T47D (cell line): ENCODE measurements at places on chromosomes 3 and 15.
A peak's percentile ranks its signal among the peaks of the same experiment; 100 is the strongest.

- DNase-seq, result no peak
Observed at GRCh38 chr3:157104928-157105652, 54.9 kb downstream of the CCNL1 start.

GRCh38 chr3:145079436-145079835 lies 1081.5 kb downstream of the PLOD2 start:
- no peak for DNase-seq

GRCh38 chr3:100080573-100080972 lies 33.7 kb downstream of the FILIP1L start:
- no peak for DNase-seq

GRCh38 chr3:43289401-43289800 lies 3.1 kb downstream of the SNRK start:
- DNase-seq, result no peak

DNA sequence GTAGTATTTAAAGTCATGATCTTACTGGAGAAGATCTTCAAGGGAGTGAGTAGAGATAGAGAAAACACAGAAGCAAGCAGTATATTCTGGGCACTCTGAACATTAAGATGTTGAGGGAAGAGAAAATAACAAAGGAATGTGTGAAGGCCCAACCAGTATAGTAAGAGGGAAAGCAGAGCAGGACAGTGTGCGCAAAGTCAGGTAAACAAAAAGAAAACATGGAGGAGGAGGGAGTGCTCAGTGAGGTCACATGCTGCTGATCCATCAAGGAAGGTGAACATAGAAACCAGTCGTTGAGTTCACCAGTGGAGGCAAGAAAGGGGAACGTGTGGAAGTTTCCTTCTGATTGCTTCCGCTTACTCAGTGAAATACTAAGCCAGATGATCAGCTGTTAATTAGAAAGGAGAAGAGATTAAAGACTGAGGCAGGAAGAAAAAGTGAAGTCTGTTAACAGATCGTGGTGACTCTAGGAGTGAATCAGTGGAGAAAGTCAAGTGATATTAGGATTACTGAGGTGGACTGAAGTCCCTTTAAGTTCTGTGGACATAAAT lies 47.2 kb downstream of the OPA1 start:
- no peak for DNase-seq

DNA sequence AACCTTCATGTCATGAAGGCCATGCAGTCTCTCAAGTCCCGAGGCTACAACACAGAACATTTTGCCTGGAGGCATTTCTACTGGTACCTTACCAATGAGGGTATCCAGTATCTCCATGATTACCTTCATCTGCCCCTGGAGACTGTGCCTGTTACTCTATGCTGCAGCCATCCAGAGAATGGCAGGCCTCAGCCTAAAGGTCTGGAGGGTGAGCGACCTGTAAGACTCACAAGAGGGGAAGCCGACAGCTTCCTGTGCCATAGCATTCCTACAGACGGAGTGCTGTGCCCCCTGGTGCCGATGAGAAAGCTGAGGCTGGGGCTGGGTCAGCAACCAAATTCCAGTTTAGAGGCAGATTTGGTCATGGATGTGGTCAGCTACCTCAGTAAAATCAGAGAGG lies 51.3 kb upstream of the CADPS start:
- no peak for DNase-seq

GRCh38 chr3:24294150-24294549 lies 200.5 kb downstream of the THRB start:
- DNase-seq, result no peak

DNA sequence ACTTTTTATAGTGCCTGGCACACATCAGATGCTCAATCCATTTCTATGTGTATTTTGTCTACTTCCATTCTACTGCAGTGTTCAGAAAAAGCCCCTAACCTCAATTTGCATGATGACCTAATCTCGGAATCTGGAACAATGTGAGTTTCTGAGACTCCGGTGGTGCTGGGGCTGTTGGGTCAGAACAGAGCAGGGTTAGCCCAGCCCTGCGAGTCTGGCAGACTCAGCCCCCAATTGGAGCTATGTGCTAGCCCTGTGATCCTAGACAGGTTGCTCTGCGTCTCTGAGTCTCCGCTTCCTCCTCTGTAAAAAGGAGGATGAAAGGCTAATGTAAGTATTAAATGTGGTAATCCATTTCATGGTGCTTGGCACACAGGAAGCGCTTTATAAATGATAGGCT lies 95.0 kb upstream of the ICE2 start:
- no peak for DNase-seq

DNA sequence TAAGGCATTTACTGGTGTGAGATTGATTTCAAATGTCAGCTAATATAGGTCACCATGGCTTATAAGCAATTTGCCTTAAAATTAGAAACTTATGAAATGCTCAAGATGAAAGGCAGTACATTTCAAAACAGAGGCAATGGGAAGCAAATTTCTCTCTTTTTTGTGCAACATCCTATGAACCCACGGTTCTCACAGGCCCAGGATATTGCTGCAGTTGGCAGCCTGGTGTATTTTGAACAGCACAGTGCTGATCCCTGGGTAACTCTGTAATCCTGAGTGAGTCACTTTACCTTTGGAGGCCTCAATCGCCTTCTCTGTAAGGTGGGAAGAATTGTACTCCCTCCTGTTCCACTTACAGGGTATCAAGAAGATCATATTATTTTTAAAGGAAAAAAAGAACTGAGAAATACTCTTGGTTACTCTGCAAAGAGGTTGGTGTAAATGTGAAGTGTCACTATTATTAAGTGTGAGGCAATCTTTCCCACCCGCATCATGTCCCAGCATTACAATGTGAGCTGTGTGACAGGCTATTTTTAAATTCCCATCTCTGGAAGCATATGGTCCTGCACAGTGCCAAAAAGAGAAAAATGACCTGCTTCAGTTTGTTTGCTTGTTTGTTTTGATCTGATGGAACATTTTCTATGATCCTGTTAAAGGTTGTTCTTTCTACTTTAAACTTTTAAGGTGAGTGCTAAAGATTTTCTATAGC lies 190.1 kb upstream of the LPP start:
- no peak for DNase-seq

GRCh38 chr15:39665629-39666250 lies 84.9 kb downstream of the THBS1 start:
- no peak for DNase-seq

- no peak for DNase-seq
Observed at GRCh38 chr3:64541803-64542202, 146.0 kb downstream of the ADAMTS9 start.

- DNase-seq, result no peak
Observed at GRCh38 chr3:34218706-34219385, 420.4 kb downstream of the PDCD6IP start.

- no peak for DNase-seq
Observed at GRCh38 chr15:99719096-99719541, 14.1 kb downstream of the LYSMD4 start.

- DNase-seq, result no peak
Observed at GRCh38 chr3:139586420-139587017, 47.0 kb upstream of the RBP1 start.

- no peak for DNase-seq
Observed at GRCh38 chr3:189300345-189300744, 128.6 kb downstream of the TPRG1 start.

- no peak for DNase-seq
Observed at GRCh38 chr3:126114443-126115386, 30.8 kb upstream of the SLC41A3 start.

GRCh38 chr15:31256378-31257265 lies 70.0 kb upstream of the KLF13 start:
- DNase-seq, result no peak

DNA sequence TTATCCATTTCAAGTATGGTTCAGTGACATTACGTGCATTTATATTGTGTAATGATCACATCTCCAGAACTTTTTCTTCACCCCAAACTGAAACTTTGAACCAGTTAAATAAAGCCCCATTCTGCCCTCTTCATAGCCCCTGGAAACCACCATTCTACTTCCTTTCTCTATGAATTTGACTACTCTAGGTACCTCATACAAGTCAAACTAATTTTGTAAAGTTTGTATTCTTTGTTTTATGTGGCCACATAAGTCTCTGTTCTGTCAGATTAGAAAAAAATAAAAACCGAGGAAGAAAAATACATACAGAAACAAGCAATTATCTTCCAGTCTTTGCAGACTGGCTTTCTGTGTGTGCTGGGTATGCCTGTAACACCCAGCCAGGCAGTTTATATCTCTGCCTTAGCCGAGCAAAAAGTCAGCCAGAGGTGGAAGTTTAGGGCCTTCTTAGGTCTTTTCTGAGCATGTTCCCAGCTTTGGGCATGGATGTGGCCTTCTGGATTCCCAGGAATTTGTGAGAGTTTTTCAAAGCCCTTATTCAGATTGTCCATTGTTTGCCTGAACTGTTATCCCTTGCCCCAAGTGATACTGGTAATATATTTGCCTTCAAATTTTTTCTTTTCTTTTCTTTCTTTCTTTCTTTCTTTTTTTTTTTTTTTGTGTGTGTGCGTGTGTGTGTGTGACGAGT lies 6.0 kb upstream of the GRAMD1C start:
- no peak for DNase-seq

GRCh38 chr15:29018995-29019976 lies 133.5 kb downstream of the APBA2 start:
- no peak for DNase-seq

DNA sequence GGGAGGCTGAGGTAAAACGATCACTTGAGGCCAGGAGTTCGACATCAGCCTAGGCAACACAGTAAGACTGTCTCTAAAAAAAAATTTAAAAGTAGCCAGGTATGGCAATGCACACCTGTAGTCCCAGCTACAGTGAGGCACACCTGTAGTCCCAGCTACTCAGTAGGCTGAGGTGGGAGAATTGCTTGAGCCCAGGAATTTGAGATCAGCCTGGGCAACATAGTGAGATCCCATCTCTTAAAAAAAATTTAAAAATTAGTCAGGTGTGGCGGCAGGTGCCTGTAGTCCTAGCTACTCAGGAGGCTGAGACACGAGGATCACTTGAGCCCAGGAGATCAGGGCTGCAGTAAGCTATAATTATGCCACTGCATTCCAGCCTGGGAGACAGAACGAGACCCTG lies 6.8 kb downstream of the MESD start:
- DNase-seq, result no peak

DNA sequence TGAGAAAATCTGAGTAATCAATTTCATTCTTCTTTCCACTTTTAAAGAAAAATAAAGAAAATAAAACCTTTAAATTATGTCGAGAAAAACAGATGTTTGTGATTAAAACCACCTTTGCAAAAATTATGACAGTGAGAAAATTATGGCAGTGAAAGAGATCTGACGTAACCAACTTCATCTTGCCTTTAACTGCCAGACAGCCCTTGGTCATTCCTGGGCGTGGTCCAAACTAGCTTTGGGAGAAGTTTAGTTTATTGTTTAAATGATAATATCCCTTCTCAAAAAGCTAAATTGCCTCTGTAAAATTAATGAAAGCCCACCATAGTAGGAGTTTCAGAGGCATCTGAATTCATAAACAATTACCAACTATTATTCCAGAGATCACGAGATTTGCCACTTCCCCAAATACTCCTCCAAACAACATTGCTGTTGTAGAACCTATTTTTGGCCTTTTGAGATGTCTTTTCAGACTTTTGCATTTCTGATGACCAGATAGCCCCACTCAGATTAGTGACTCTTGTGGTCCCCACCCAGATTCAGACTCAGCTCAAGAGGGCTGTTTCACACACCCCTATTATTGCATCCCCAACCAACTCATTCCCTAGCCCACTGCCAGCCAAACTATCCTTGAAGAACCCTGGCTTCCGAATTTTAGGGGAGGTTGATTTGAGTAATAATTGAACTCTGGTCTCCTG lies 664.4 kb upstream of the CBLB start:
- DNase-seq, result no peak

- no peak for DNase-seq
Observed at GRCh38 chr3:134134240-134134639, 104.5 kb upstream of the SLCO2A1 start.

DNA sequence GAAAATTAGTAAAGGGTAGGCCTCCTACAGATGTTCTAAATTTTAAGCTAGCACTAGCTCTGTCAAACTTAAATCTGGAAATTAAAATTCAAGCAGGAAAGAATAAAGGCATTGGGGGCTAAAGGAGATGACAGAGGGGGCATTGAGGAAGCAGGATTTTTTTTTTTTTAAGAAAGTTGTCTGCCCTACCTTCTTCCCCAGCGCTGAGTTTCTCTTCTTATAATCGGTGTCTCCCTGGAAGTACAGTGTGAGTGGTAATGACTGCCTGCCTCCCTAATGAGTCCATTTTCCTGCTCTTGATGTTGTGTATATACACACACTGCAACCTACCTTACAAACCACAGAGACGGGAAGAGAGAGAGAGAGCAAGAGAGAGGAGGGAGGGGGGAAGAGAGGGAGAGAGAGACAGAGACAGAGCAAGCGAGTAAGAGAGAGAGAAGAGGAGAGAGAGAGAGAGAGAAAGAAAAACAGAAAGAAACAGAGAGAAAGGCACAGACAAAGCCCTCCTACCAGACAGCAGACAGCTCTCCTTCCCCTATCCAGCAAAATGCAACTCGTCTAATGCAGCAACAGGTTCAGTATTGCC lies 47.0 kb downstream of the ZBTB20 start:
- DNase-seq, result peak; percentile 64

- no peak for DNase-seq
Observed at GRCh38 chr3:56339671-56340070, 128.6 kb downstream of the ERC2 start.

DNA sequence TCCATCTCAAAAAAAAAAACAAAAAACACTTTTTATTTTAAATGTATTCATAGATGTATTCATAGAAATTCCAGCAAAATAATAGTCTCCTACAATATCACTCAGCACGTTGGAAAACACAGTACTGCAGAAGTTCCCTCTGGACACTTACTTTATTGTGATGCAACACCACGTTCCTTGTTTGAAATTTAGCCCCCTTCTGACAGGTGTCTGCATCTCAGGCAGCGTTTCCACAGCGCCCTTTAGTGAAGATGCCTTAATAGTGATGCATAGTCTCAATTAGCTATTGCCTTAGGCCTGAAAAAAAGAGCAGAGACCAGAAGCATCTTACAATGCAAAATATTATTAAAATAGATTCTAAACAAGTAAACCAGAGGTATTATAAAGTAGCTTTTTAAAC lies 20.3 kb downstream of the IL12A start:
- no peak for DNase-seq

- no peak for DNase-seq
Observed at GRCh38 chr15:57668016-57668415, 38.5 kb upstream of the POLR2M start.

DNA sequence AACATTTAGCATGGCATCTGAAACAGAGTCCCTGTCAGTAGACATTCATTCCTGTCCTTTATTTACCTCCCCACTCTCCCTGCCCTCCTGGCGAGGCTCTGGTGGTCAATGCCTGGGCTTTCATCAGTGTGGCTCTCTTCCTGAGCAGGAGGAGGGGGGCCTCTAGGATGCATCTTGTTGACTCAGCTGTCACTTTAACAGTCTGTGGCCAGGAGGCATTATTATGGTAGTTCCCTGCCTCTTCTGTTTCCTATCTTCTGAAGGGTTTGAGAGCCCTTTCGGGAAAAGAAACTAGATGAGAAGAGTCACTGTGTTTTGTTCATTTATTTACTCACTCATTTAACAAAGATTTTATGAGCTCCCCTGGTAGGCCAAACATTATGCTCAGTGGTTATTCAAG lies 2.4 kb upstream of the PPP1R14D start:
- DNase-seq, result no peak

- DNase-seq, result no peak
Observed at GRCh38 chr3:113663324-113663750, 33.1 kb downstream of the USF3 start.

GRCh38 chr3:100893590-100893989 lies 99.6 kb downstream of the ABI3BP start:
- no peak for DNase-seq
